ENCODE measurements at places on chromosomes 6 and 20. TPM values are rescaled to one million over a fixed set of nuclear protein-coding genes. Genes with fewer than 3 reads are reported as not detected.

DNA sequence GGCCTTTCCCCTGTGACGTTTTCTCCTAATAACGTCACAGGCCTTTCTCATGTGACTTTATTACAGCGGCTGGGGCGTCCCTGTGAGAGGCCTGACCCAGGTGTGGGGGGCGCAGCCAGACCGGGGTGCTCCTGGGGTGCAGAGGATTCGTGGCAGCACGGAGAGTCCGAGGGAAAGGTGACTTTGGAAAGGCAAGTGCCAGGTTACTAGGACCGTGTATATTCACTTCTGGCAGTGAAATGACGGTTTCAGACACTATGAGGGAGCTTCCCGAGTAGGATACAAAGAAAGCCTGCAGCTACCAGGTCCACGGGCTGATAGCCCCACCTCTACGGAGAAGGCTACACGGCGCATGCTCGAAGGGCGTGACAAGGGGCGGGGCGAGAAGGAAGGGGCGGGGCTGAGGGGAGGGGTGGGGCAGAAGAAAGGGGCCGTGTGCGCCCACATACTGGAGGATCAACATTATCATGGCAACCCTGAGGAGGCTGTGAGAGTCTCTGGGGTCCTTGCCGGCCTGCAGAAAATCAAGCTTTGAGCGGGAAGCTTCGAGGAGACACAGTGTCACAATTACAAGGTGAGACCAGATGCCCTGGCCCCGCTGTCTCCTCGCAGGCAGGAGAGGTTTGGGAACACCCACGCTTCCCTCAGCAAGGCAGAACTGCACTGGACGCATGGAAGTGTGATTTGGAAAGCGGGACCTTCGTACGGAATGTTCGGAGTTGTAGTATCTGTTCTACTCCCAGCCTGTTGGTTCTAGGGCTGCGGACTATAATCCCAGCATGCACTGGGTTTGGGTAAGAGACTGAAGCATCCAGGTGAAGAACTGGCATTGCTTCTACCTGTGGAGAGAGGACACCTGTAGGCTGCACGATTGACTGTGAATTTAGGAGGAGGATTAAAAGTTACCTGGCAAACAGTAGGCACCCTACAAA lies 54.4 kb upstream of the ZNF337 start:
- peak overlapping the region; percentile 72 for H3K4me3 ChIP-seq
- peak overlapping the region; percentile 32 for H3K27ac ChIP-seq
- peak; percentile 65 for DNase-seq
- peaks cover 6% of the 10 kb centered on the region for H3K4me1 ChIP-seq

DNA sequence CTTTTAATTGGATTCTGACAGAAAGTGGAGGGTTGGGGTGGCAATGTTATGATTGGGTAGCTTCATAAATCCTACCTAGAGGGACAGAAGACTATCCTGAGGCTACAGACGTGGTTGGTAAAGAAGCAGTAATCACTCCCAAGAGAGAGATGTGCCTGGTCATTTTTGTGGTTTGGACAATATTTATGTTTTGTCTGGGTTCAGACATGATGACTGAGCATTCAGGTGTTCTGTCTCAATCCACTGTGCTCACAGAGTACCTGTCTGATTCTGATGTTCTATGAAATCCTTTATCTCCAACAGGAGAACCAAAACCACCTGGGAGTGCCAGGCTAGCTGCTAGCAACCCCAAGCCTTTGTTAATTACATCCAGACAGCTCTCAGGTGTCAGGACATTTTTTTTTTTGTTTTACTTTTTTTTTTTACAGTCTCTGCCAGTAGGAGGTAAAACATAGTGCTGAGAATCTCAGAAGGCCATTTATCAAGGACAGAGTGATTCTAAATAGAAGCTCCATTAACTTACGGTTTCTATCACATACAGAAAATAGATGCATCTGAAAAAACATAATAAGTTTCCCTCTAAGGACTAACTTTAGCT lies 1.6 kb upstream of the HLA-DQA1 start:
- DNase-seq: no peak
- H3K4me3 ChIP-seq: no peak overlapping the region
- peaks cover 42% of the 10 kb centered on the region for H3K4me1 ChIP-seq
- H3K27me3 ChIP-seq: peaks cover 12% of the 10 kb centered on the region

DNA sequence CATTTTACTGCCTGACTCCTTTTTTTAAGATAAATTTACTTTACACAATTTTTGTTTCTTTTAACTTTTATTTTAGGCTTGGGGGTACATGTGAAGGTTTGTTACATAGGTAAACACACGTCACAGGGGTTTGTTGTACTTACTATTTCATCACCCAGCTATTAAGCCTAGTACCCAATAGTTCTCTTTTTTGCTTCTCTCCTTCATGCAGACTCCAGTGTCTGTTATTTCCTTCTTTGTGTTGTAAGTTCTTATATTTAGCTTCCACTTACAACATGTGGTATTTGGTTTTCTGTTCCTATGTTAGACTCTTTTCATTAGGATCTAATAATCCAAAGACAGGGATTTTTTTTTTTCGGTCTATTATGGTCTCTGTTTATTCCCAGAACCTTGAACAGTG lies 83.5 kb upstream of the CCN6 start:
- H3K27ac ChIP-seq: no peak overlapping the region
- H3K4me1 ChIP-seq: peaks cover 30% of the 10 kb centered on the region
- no peak overlapping the region for H3K4me3 ChIP-seq
- DNase-seq: no peak
- H3K36me3 ChIP-seq: no peaks in the 10 kb centered on the region

- H3K4me1 ChIP-seq: no peaks in the 10 kb centered on the region
- H3K4me3 ChIP-seq: no peak overlapping the region
- no peaks in the 10 kb centered on the region for H3K36me3 ChIP-seq
- no peak overlapping the region for H3K27ac ChIP-seq
- no peak for DNase-seq
- H3K27me3 ChIP-seq: no peaks in the 10 kb centered on the region
Observed at GRCh38 chr6:162345051-162345511, 382.5 kb downstream of the PRKN start.

GRCh38 chr6:8191629-8192028 lies 89.3 kb upstream of the EEF1E1 start:
- DNase-seq: no peak
- no peaks in the 10 kb centered on the region for H3K4me1 ChIP-seq
- H3K27me3 ChIP-seq: peaks cover 2% of the 10 kb centered on the region
- no peaks in the 10 kb centered on the region for H3K36me3 ChIP-seq
- no peak overlapping the region for H3K4me3 ChIP-seq
- H3K27ac ChIP-seq: no peak overlapping the region

PCMTD2 gene
- total RNA-seq: 28.1 TPM

Measured in activated CD8-positive, alpha-beta memory T cell treated with anti-CD3 and anti-CD28 coated beads, Interleukin-2, amount 10 ng/mL, durations not matched to agents 7 days and 5 days (primary cell).